ENCODE measurements at places on chromosomes 4 and X. TPM values are rescaled to one million over a fixed set of nuclear protein-coding genes. Genes with fewer than 3 reads are reported as not detected.

The SSX4B gene
- not detected for total RNA-seq

The EVC2 gene
- total RNA-seq, result 0.12 TPM

The PAGE5 gene
- not detected for total RNA-seq

The PPARGC1A gene
- total RNA-seq, result not detected

The CXCL1 gene
- not detected for total RNA-seq

The H2BW2 gene
- not detected for total RNA-seq

The MAGEC1 gene
- not detected for total RNA-seq

The SHROOM3 gene
- not detected for total RNA-seq

The USP17L22 gene
- total RNA-seq, result not detected

The MAGEA12 gene
- total RNA-seq, result not detected

The TMSB4X gene
- 2,674 TPM for total RNA-seq

The CFP gene
- 0.71 TPM for total RNA-seq

The GRIA2 gene
- not detected for total RNA-seq

The BRS3 gene
- not detected for total RNA-seq

The OPN1MW gene
- total RNA-seq, result not detected

The TCEAL6 gene
- not detected for total RNA-seq

The ERAS gene
- total RNA-seq, result not detected

The SOWAHD gene
- not detected for total RNA-seq

The SAGE1 gene
- total RNA-seq, result not detected

The PNMA3 gene
- 0.55 TPM for total RNA-seq

The ARAP2 gene
- total RNA-seq, result 156 TPM

The LNX1 gene
- total RNA-seq, result not detected

The UGT2B11 gene
- total RNA-seq, result not detected

The OTUD6A gene
- total RNA-seq, result not detected

The PPM1K gene
- 67.1 TPM for total RNA-seq

The SMIM10 gene
- total RNA-seq, result 2.5 TPM

The ADH1A gene
- not detected for total RNA-seq

The MTNR1A gene
- not detected for total RNA-seq

The OR13H1 gene
- total RNA-seq, result not detected

The NKX3-2 gene
- not detected for total RNA-seq

The CYSLTR1 gene
- total RNA-seq, result 1.5 TPM

All from natural killer cell treated with Interleukin-12 subunit alpha and Interleukin-12 subunit beta and Interleukin-15 and Interleukin-18, amount 100 ng/mL, for 72 hours (primary cell).